ENCODE measurements at places on chromosomes 4 and X. TPM values are rescaled to one million over a fixed set of nuclear protein-coding genes. Genes with fewer than 3 reads are reported as not detected.

- DNase-seq = no peak
These were observed 48.5 kb downstream of the APOOL start for GRCh38 chrX:85052205-85052604.

DNA sequence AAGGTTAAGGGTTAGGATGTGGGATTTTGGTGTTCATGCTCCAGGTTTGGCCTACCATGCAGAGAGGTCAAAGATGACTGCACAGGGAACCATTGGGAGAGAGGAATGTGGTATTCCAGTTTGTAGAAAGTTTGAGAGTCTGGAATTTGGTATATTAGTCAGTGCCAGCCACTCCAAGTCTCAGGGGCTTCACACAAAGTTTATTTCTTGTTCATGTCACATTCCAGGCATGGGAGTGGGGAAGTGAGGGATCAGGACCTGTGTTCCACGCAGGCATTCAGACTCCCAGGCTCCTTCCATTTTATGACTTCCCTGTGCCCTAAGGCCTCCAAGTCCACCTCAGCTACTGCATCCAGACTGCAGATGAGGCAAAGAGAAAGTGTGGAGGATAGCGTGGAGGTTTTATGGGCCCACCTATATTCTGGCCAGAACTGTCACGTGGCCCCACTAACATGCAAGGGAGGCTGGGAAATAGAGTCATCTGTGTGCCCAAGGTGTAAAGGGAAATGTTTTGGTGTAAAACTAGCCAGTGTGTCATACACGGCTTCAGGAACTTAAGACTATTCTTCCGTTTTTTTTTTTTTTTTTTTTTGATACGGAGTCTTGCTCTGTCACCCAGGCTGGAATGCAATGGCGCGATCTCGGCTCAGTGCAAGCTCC, 140.6 kb upstream of the SCML1 start:
- no peak for DNase-seq

GRCh38 chrX:24646745-24647182, 383 bp downstream of the PCYT1B start:
- peak; percentile 93 for DNase-seq

DNA sequence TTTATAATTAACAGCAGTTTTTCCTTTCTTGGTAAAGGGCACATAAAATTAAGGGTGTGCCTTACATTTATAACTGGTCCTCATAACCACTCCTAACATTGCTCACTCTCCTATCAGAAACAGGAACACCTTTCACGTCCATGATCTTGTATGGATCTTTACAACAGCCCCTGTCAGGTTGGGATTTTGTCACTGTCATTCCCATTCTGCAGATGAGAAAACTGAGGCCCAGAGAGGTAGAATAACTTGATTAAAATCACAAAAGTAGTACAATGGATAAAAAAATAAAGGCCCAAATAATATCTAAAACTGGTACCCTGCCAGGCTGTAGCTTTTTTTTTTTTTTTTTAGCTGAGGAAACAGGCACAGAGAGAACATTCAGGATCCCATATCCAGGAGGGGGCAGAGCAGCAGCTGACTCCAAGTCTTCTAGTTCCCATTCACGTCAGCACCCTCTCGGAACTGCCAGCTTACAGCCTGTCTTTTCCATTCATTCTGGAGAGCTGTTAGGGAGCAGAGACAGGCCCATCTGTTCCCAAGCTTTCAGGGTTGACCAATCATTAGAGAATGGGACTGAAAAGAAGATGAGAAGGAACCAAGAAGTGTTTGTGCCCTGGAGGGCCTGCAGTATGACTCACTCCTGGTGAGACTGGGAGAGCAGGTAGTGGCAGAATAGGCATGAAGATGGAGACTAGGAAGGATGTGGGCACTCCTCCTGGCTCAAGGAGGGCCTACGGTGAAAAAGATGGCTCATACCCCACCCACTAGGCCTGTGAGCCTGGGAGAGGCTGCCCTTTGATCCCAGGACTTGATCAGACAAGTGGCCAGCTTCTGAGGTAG, 7.3 kb downstream of the SUV39H1 start:
- no peak for DNase-seq

DNA sequence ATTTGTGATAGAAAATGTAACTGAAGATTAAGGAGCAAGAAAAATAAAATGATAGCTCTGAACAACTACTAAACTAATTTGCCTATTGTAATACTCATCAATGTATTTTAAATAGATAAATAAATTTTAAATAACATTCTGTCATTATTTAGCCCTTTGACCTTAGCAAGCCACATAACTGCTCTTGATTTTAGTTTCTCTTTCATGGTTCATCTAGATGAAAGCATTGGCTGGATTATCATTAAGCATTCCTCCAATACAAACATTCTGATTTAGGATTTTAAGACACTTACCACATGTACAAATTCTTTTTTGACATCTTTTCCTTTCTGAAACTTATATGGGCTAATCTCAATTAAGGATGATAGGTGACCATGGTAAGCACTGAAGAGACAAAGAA, 8.5 kb downstream of the ETNPPL start:
- DNase-seq = no peak

DNA sequence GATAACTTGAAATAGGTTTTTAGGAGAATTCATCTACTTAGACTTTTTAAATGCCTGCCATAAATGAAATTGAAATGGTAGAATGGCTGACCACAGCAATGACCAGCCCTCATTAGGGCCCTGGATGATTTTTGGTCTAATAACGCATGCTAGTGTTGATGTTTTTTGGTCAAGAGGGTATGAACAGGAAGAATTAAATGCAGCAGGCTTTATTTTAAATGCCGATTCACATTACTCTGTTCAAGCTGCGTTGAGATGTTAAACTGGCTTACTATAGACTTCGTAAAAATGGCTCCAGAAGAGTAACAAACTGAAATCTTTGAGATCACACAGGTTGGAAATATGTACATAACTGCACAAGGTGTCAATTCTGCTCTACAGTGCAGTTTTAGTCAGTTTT, 14.6 kb downstream of the DDX3X start:
- DNase-seq = no peak

DNA sequence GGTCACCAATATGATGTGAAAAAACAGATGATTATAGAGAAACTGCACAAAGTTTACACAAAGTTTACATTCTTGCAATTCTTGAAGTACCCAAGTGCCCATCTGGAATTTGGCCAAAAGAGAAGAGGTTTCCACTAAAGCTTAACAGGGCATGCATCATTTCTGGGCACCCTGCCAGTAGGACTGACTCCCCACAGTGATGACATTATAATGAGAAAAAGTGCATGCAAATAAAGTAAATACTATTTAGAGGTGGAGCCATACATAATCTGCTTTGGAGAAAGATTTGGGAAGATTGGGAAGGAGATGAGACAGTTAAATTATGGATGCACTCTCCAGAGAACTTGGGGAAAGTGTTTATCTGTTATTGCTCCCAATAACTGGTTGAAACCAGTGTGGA, 93.7 kb upstream of the TRPC3 start:
- DNase-seq = no peak

DNA sequence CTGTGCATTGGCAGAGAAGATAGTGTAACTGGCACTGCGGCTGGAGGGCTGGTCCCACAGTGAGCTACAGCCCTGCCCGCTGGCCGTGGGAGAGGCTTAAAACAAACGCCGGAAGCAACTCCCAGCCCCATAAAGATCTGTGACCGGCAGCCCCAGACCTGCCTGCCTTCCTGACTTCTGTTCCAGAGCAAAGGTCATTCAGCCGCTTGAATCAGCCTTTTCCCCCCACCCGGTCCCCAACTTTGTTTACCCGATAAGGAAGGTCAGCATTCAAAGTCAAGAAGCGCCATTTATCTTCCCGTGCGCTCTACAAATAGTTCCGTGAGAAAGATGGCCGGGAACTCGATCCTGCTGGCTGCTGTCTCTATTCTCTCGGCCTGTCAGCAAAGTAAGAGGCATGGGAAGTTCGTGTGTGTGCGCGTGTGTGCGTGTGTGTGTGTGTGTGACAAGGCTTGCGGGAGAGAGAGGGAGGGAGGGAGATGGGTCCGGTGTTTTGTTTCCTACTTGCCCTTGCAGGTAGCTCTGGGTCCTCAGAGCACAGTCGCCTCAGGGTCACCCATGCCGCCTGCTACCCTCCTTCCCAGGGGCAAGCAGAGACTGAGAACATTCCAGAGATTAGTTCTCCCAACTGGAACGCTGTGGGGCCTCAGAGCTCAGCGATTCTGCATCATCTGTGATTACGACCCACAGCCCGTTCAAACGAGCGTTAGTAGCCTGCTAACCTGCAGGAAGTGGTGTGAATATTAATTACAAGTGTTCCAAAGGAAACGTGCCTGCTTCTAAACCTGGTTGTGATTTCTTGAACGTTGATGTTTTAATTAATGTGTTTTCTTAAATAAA, at the start of gene MGST2:
Gene MGST2, plus strand, starts transcription at position 130 of the 840 bp plus-strand sequence. Its CDS starts 201 bp downstream, at position 331.
- DNase-seq = peak; percentile 73

GRCh38 chr4:158065603-158066002, 107.2 kb downstream of the GASK1B start:
- DNase-seq = no peak

- DNase-seq = peak; percentile 21
These were observed 196.3 kb upstream of the MAB21L2 start for GRCh38 chr4:150385606-150386005.

DNA sequence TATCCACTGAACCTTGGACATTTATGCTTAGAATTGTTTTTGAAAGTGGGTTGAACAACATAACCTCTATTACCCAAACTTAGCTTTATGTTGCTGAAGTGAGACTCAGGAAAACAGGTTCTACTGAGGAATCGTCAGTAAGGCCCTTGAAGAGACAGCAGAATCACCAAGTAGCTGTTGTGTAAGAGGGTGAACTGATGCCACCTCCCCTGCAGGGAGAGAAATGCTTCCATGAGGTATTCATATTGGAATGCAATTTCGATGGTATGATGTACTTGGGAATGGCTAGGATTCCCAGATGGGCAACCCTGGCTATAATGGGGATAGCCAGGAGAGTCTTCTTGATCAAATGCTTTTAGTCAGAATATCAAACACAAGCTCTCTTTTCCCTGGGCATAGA, 4.1 kb upstream of the SCRG1 start:
- DNase-seq = no peak

GRCh38 chr4:41646862-41647261, 101.7 kb downstream of the PHOX2B start:
- no peak for DNase-seq

- DNase-seq = no peak
These were observed 38.1 kb downstream of the ABLIM2 start for GRCh38 chr4:8120501-8120900.

DNA sequence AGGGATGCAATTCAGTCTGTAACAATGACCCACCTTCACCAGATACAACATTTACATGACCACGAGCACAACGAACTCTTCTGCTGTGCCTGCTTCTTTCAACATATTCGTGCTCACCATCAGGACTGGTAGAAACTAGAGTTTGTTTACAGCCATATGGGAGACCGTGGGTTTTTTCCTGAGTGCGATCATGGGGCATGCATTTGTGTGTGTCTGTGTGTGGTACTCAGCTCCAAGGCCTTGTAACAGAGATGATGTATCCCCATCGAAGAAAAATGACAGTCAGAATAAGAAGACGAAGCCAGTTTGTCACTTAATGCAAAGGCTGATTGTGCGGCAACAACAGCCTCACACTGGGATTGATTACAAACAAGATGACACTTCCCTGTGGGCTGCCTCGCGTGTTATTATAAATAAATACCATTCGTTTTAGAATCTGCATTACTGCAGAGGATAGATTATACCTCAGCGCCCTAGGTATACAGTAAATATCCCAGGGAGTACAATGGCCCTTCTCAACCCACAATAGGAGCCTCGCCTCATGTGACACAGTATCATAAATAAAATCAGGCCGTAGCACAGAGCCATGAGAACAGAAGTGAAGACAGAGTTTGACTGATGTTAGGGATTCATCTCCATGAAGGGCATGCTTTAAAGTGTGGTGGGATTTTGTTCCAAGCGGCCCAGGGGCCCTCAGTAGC, 97.3 kb upstream of the NOCT start:
- no peak for DNase-seq

The GASK1B gene
- total RNA-seq = not detected

The TEX13D gene
- total RNA-seq = not detected

The SFRP2 gene
- 86.1 TPM for total RNA-seq

The GAGE12E gene
- not detected for total RNA-seq

The TRIM75 gene
- not detected for total RNA-seq

The REELD1 gene
- total RNA-seq = 0.06 TPM

The SH3TC1 gene
- total RNA-seq = 0.22 TPM

The HGFAC gene
- total RNA-seq = not detected

The NEIL3 gene
- 21.3 TPM for total RNA-seq

The POLN gene
- total RNA-seq = 1.5 TPM

The PCGF3 gene
- total RNA-seq = 44.7 TPM

The MGAT4D gene
- total RNA-seq = not detected
